Activated naive CD8-positive, alpha-beta T cell treated with anti-CD3 and anti-CD28 coated beads, Interleukin-2, amount 50 U/mL, for 24 hours (primary cell): ENCODE measurements at places on chromosomes 7 and 10.
A peak's percentile ranks its signal among the peaks of the same experiment; 100 is the strongest.

DNA sequence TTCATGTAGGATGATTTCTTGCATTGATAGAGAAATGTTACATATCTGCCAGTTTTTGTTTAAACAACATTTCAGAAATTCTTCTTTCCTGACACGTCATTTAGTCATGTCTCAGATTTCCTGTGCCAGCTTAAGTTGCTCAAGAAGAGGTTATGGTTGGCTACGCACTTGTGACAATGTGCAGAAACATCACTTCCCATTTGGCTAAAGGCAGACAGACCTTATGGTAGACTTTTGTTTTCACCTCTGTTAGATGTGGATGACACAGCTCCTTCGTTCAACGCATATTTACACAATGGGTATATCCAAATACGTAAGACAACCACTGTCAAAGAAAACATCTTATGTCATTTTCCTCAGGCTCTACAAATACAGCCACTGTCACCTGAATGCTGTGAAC lies 125.8 kb downstream of the DOCK4 start:
- DNase-seq, result no peak

DNA sequence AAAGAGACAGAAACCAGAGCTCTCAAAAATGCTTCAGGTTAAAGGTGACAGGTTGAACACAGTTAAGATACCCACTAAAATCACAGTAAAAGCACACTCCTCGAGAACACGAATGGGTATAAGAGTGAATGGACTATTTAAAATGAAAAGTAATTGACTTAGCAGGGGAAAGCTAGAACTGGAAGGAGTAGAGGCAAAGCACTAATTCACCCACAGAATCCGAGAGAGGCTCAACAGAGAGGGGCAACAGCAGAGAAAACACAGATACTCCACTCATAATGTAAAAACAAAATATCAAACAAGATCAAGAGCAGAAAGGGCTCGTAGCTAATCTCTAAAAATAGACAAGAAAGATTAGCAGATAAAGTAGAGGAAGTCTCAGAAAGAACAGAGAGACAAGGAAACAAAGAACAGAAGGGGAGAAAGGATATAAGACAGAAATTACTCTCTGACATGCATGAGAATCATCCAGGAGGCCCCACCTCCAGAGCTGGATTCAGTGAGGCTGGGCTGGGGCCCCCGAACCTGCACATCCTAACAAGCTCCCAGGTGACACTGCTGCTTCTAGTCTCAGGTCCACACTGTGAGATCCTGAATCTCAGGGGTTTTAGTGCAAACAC lies 117.6 kb downstream of the GALNT11 start:
- DNase-seq, result no peak

GRCh38 chr7:134723892-134724291 lies 55.5 kb upstream of the CALD1 start:
- no peak for DNase-seq

DNA sequence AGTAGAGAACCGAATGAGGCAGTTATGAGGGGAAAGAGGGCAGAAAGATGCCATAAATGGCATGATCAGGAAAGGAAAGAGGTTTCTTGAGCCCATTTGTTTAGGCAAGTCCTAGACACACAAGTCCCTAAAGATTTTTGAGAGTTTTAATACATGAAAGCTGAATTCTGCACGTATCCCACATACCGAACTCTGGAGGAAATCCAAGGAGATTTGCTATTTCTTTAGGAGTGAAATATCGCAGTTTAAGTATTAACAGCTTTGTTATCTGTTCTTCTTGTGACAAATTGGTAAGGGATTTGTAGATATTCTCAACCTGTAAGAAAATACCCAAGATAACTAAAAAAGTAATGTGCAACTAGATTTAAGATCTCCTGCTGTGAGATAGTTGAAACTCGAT lies 23.7 kb upstream of the CUBN start:
- no peak for DNase-seq

GRCh38 chr10:14385596-14386593 lies 55.2 kb upstream of the FRMD4A start:
- DNase-seq, result peak; percentile 48

- DNase-seq, result no peak
These were observed 69.5 kb upstream of the SEPHS1 start for GRCh38 chr10:13417459-13418126.

DNA sequence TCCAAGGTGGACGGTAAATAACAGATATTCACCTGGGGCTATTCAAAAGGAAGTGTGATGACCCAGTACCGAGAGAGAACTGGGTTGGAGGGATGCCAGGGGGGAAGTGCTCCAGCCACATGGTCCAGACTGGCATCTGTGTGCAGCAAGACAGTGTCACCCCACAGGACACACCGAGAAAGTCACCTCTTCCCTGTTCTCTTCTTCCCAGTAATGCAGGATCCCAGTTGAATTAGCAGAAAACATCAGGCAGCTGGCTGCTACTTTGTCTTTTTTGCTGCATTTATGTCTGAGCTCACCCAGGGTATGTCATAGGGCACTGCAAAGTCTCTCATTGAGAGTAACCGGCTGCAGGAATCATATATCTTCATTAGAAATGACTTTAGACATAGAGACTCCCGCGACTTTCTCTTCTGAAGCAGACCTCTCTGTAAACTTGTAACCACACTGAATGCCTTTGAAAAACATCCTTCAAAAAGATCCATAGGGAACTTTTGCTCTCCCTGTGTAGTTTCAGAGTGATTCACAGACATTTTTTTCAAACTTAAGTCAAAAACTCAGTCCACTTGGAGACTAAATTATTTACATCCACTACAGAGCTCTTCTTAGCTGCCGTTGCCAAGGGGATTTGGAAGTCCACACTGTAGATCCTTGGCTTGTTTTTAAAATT lies 609.0 kb upstream of the DPP6 start:
- DNase-seq, result no peak

- no peak for DNase-seq
These were observed 31.7 kb downstream of the ITIH2 start for GRCh38 chr10:7734821-7735220.

DNA sequence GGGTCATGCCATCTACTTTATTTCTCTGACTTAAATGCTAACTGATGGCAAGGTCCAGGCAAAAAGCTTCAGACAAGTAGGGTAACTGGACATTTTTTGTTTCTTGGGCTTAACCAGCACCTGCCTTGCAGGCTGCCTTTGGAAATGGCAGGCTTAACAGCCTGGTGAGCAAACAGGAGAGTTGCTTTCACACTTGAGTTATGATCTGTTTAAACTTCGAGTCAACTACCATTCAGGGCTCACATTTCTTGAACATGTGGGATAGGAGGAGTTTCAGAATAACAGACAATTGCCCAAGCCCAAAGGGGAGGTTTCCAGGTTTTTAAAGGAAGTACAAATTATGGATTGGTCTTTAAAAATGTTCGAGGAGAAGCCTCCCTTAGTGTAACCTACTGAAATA lies 724.6 kb upstream of the SORCS1 start:
- no peak for DNase-seq

DNA sequence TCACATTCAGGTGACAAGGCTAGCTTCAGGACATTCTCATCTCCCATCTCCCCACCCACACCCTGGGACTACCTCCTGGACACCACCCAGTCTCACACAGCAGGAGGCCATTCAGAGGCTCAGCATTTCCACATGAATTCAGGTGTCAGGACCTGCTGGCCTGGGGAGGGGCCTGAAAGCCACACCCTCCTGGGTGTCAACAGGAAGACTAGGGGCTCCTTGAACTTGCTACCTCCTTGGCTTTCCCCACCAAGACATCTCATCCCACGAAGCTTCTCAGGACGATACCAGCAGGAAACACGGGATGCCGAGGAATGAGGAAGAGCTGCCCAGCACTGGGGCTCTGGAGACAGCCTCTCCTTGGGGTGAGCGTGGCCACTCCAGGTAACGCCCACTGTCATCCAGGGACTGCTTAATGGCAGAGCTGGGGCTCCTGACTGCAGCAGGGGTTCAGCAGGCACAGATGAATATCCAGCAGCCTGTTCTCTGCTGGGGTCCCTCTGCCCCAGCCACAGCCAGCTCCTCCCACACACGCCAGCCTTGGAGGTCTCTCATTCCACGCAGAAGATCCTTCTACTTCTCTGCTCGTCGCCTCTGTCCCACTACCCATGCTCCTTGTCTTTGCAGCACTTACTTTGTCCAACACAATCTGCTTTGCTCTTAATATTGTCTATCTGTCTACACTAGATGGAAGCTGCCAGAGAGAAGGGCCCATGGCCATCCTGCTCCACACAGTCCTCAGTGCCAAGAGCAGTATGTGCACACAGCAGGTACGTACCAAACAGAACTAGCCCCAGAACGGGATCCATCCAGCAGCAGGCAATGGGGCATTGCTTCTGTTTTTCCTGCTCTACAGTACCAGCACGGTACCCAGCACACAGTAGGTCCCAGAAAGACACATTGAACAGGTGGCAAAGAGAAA lies 88.7 kb downstream of the FAM53B start:
- DNase-seq, result no peak

DNA sequence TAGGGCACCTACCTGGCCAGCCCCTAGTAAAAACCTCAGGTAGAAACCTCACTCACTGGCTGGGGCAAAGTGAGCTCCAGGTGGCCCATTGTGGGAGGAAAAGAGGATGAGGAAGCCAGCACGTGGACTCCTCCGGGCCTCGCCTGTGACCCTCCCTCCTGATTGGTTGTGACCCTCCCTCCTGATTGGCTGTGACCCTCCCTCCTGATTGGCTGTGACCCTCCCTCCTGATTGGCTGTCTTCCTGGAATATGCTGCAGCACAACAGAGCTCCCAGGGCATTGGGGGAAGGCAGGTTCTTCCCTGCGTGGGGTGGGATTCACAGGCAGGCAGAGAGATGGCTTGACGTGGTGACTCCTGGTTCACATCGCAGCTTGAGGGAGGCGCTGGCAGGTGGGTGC lies 343.0 kb downstream of the GLRX3 start:
- no peak for DNase-seq

DNA sequence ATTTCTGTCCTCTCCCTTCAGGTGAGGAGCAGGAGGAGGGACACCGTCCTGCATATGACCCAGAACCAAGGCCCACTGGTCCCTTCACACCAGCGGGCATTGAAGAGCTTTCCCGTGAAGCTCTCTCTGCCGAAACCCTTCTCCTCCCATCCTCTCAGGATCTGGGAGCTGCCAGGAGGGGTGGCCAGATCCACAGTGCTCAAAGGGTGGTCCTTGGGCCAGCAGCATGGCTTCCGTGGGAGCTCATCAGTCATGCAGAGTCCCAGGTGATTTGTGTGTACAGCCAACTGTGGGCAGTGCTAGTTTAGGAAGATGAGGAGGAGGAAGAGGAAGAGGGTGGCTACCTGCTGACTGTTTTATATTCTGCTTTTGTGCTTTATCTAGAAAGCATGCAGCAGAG lies 28.4 kb downstream of the CNPY1 start:
- no peak for DNase-seq

DNA sequence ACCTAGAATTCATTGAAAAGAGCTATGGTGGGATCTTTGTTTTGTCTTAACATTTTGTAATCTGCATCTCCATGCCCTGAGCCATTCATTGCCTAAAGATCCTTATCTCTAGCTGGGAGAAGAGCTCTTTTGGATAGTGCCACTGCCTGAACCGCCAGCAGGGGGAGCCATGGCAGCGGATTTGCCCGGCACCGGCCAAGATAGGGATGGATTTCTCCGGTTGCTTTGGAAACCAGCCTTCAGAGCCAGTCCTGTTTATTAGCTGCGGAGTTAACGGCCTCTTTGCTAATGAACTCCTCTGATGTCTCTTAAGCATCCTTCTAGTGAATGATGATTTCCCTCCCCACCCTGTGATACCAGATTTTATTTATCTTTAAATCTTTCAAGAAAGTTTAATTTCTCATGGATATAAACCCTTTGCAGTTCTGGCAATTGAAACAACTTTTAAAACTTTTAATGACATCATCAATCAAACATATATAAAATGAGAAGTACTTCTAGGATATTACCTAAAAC lies 58.2 kb upstream of the LYZL2 start:
- DNase-seq, result peak; percentile 92

DNA sequence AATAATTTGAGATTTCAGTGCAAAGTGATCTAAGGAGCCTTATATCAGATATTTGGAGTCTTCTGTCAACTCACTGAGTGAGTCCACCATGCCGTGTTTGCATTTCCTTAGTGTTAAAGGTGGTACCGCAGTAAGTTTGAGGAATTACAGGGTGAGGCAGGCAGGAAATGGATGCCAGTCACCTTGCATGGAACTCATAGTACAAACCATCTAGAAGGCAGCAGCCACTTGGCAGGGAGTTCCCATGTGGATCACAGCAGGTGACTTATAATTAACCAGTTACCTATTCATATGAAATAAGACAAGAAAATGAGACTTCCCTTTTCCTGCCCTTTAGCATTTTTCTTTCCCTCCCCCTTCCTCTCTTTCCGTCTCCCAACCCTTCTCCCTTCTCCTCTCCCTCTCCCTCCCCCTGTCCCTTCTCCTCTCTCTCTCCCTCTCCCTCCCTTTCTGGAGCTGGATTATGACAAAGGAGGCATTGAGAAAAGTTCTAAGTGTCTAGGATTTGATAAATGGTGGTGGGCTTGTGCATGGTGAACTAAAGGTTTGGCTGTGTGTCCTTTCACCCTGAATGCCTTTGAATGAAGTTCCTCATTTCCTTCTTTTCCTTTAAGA lies 94.1 kb downstream of the LRRC4 start:
- DNase-seq, result no peak

DNA sequence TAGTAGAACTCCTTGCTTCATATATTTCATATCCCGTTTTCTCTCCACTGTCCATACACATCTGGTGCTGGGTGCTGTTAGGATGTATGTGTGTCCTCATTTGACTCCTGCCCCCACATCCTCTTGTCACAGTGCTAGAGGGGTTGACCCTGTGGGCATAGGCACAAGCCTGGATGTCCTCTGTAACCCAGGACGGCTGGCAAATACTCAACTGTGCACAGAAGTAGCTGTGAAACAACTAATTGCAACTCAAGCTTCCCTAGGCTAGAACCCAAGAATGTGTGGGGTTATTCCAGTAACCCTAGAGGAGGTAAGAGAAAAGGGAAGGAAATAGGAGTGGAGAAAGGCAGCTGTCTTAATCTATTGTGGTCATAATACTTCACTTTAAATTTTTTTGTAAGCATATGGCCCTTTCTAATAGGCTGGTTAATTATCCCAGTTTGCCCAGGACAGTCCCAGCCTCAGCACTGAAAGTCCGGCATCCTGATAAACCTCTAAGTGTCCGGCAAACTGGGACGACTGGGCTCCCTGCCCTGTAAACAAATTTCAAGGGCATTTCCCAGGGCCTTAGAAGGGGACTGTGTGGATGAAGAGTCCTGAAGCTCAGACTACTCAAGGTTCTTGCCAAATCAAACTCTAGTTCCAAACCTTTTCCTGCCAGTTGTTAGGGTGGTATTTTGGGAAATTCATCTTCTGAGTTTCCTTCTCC lies 283.2 kb upstream of the CELF2 start:
- DNase-seq, result no peak

GRCh38 chr10:33249659-33250345 lies 84.7 kb downstream of the NRP1 start:
- DNase-seq, result no peak

DNA sequence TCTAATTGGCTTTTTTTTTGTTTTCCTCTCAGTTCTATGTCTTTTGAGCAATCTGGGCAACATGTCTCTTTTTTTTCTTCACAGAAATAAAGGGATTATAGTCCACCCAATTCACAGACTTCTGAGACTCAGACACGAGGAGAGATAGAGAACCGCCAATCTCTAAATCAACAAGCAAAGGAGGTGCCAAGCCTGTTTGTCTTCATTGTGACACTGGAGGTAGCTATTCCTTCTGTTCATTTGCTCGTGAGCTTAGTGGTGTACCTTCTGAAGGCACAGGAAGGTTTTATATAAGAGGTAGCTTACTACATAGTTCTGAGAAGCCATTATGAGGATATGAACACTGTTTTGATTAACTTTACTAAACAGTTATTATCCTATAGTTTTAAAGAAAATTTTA lies 6.1 kb downstream of the EPHB6 start:
- no peak for DNase-seq
